ENCODE measurements at places on chromosomes 4 and X. TPM values are rescaled to one million over a fixed set of nuclear protein-coding genes. Genes with fewer than 3 reads are reported as not detected.
A peak's percentile ranks its signal among the peaks of the same experiment; 100 is the strongest.

- DNase-seq = peak; percentile 19
These were observed 773 bp downstream of the SNCA start for GRCh38 chr4:89836031-89836745.

- DNase-seq = peak; percentile 34
These were observed 434.2 kb downstream of the PPARGC1A start for GRCh38 chr4:23455456-23456158.

- DNase-seq = no peak
These were observed 208.4 kb upstream of the PCDH7 start for GRCh38 chr4:30511751-30512150.

DNA sequence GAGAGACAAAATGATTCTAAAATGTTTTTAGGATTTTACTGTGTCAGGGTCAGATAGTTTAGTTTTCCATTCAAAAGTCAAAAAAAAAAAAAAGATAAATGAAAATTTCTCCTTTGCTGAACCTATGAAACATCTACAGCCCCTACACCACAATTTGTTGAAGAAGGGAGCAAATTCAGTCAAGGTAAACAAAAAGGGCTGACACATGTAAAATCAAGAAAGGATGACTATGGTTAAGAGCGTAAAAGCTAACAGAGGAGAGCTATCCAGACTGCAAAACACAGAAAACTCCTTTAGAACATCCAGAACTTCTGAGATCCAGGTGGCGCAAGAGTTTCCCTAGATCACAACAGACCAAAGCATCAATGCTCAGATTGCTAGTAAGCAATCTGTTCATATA is 72.2 kb downstream of the RAB28 start:
- no peak for DNase-seq

DNA sequence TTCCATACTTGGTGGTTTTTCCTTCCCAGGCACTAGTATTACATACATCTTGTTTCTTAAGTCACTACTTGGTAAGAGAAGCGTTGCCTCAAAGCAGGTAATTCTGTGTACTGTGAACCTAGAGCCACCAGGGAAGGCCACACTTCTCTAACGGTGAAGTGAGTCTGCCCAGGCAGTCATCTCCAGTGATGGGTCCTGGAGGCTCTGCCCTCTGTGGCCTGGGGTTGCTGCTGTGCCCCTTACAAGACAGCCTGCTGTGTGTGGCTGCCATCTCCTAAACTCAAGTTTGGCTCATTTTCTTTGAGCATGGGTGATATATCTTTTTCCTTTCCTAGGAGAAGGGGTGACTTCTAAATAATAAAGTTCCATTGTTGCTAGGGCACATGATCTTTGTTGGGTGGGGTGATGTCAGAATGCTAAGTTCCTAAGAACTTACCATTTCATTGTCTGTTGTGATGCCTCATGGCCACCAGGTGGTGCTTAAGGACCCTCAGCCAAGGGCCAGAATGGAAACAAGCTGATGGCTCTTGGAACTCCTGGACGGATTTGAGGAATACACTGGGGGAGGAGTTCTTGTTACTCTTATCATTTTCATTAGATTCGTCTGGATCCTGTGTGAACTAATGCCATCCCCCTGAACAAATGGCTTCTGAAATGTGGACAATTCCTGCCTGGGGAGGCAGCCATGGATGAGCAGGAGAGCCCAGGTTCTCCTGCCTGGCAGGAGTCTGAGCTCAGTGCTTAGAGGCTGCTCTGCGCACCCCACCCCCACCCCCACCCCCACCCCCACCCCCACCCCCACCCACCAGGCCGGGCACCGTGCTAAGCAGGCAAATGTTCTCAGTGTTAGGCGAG is 41.1 kb upstream of the WDR1 start:
- DNase-seq = peak; percentile 65

GRCh38 chr4:7240306-7240705 is 48.0 kb downstream of the SORCS2 start:
- no peak for DNase-seq

DNA sequence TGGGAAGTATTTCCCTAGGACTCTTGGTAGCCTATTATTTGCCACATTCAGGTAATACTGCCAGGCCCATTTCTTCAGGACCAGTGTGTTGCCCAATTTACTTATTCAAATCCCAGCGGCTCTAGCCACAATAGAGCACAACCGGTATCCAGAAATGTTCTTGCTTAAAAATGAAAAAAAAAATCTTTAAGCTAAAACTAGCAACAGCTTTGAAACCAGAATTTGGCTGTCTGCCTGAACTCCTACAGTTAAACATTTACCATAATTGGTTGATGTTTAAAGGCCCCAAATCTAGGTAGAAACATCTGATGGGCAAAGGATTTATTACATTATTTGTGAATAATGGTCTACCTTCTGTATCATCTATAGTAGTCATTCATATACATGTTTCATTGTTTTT is 930 bp upstream of the SLITRK4 start:
- peak; percentile 6 for DNase-seq

NLGN4X gene
- 11.9 TPM for polyA plus RNA-seq

DNA sequence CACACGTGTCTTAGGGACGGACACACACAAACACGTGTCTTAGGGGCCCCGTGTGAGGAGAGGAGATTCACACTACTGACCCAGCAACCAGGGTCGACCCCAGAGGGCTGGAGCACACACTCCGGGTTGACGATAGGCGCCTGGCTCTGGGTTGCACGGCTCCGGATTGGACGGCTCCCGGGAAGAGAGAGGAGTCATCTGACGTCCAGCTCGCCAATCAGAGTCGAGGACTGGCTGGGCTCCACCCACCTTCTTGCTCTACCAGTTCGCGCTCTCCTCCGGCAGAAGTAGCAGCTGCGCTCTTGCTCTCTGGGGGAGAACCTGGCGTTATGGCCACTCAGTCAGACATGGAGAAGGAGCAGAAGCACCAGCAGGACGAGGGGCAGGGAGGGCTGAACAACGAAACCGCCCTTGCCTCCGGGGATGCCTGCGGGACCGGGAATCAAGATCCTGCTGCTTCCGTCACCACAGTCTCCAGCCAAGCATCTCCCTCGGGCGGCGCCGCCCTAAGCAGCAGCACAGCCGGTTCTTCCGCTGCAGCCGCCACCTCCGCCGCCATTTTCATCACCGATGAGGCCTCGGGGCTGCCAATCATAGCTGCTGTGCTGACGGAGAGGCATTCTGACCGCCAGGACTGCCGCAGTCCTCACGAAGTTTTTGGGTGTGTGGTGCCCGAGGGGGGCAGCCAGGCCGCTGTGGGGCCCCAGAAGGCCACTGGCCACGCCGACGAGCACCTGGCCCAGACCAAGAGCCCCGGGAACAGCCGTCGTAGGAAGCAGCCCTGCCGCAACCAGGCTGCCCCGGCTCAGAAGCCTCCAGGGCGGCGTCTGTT is 74.3 kb downstream of the NUDT10 start:
- DNase-seq = no peak

DNA sequence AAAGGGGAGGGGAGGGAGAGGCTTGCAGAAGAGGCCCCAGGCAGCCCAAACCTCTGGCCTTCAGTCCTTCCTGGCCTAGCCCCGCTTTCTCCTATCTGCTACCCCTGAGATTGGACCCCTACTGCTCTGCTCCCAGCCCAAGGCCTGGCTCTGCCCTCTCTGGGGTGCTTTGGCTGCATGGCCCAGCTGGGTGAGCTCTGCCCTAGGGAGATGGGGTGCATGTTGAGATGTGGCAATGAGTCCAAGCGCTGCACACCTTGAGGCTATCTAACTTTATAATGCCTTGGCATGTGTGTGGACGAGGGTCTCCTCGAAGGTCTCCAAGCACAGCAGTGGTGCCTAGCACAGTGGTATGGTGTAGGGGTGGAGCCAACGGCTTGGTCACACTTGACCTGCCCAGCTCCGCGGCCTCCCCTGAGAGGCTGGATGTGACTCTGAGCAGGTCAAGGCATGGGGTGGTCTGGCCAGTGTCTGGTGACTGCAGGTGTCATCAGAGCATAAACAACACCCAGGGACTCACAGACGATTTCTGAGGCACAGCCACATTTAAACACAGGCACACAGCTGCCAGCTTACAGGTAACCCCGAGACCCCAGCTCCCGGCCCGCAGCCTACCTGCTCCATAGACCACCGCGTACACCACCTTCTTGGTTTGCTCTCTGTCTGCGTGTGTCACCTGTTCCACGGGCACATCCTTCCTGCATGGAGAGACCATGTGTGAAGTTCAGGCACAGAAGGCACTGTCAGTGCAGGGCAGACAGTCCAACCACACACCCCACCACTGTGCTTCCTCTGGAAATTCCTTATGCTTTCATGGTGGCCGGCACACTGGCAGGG is 36.3 kb downstream of the NAT8L start:
- no peak for DNase-seq

DNA sequence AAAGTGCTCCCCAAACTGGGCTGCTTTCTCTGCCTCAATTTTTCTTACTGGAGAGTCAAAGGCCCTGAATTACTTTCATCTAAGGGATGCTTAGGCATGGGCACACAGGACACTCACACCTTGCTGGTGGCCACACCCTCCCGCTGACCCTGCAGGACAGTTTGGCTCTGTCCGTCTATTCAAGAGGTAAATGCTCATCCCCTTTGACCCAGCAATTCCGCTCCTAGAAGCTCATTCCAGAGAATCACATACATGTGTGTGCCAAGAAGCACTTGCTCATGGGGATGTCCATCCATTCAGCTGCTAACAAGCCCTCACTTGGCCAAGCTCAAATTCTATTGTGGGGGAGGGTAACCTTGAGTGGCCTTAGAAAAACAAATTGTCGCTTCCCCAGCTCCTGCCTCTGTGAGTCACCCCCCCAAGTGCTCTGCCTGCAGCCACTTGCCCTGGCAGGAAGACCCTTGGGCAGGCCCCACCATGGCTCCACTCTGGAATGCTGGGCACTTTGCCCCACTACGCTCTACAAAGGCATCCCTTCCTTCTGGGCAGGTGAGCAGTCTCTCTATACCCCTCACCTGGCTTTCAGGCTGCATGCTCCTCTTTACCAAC is 54.5 kb downstream of the HTRA3 start:
- DNase-seq = no peak

DDIT4L gene
- polyA plus RNA-seq = 2.5 TPM

DNA sequence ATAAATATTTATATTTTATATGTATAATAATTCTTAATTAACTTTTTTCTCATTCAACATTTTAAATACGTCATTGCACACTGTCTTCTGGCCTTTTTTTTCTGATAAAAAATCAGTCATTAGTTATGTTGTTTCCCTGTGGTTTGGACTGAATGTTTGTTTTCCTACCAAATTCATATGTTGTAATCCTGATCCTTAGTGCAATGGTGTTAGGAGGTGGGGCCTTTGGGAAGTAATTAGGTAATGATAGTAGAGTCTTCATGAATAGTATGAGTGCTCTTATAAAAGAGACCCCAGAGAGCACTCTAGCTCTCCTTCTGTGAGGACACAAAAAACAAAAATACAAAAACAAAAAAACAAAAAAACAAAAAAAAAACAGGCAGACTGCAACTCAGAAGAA is 117.2 kb downstream of the GASK1B start:
- DNase-seq = no peak

C4orf51 gene
- not detected for polyA plus RNA-seq

GRCh38 chr4:83025563-83025962 is 9.4 kb upstream of the COPS4 start:
- no peak for DNase-seq

GRCh38 chrX:15956681-15957080 is 102.1 kb upstream of the AP1S2 start:
- DNase-seq = no peak

GRCh38 chrX:42442745-42443144 is 335.2 kb downstream of the PPP1R2C start:
- DNase-seq = no peak

MAGEB10 gene
- 0.07 TPM for polyA plus RNA-seq

GRCh38 chr4:113878668-113879067 is 100.8 kb downstream of the ARSJ start:
- peak; percentile 17 for DNase-seq
